ENCODE measurements at places on chromosomes 3 and 15. TPM values are rescaled to one million over a fixed set of nuclear protein-coding genes. Genes with fewer than 3 reads are reported as not detected.

DNA sequence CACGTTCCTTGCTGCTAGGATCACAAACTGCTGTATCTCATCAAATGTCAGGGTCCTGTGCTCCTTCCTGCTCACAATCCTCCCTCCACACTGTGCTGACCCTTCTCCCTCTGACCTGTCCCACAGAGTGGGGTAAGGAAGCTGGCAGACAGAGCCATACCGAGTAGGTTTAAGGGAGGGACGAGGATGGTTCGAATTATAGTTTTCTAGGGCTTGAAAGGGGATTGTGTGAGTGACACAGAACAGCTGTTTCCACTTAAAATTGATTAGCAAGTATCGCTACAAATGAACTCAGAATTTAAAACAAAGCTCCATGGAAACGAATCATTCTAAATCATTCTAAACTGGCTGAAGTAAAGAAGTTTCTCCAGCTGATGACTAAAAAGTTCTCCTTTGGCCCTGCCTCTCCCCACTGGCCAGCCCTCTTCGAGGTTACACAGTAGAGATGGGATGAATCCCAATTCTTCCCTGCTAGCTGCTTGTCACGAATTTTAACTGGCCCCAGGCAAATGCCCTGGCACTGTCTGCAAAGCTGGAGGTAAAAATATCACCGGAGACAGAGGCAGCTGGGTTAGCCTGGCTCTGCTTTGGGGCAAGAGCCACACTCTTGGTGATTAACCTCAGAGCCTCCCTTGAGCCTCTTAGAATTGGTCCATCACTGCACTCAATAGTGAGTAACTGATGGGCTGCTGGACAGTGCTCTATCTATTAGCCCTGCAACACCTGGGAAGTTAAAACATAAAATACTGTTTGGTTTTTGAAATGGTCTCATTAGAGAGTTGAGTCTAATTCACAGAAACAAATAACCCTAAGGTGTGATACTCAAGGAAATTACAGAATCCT is 194.9 kb downstream of the CHST2 start:
- no peak overlapping the region for H3K27ac ChIP-seq
- no peaks in the 10 kb centered on the region for H3K4me1 ChIP-seq
- H3K4me3 ChIP-seq = no peak overlapping the region
- no peaks in the 10 kb centered on the region for H3K36me3 ChIP-seq
- no peak for DNase-seq
- no peaks in the 10 kb centered on the region for H3K27me3 ChIP-seq

GRCh38 chr3:108125550-108126071 is 34.8 kb upstream of the CD47 start:
- H3K27ac ChIP-seq = peak overlapping the region; percentile 100
- peaks cover 46% of the 10 kb centered on the region for H3K36me3 ChIP-seq
- H3K27me3 ChIP-seq = no peaks in the 10 kb centered on the region

DNA sequence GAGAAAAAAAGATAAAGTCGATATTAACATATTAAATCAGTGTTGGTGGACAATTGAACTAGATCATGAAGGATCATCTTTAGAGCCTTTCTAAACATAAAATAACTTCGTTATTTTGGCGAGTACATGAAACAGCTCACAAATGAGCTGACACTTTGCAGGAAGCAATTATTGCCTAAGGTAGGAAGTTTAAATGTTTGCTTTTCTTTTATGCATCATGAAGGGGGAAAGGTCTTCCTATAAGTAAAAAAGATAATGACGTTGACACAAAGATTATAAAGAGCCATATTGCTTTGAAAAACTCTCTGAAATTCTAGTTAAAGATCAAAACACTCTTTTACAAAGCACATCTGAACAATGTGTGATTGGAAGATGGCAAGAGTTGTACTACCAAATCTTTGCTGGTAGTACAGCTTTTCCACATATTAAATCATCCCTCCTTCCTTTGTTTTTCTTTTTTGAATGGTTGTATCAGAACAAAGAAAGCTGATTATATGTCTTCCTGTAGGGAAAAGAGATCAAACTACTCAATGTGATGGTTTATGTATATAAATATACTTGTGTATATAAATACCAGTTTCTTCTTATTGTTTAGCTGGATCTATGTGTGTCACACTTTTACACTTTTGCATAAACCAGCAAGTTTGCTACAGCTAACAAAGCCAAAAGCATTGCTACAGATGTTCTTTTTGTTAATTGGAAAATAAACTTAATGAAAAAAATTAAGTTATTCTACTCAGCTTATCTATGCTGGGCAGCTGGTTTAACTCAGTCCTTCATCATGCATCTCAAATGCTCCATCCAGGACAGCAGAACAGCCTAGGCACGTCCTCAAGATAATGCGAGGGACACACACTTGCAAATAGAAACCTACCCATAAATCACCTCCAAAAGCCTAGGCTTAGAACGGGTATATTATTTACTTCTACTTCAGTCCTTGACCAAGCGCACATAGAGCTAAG is 850.8 kb upstream of the ROBO1 start:
- no peak for DNase-seq
- H3K4me1 ChIP-seq = no peaks in the 10 kb centered on the region
- no peak overlapping the region for H3K4me3 ChIP-seq
- no peaks in the 10 kb centered on the region for H3K36me3 ChIP-seq

DNA sequence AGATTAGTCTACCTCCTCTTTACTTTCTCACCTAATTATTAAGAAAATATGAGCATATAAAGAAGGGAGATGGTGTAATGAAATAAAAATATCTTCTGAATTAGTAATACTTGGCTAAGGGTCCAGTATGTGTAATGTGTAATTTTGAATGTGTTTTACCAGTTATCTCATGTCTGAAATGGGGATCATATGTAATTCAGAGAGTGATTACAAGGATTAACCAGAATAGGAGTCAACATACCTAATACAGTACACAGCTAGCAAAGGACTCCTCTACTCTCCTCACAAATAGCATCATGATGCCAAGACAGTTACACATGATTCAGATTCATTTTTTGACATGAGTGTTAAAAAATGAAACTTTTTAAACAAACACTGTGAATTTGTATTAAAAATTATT is 570.4 kb downstream of the SI start:
- H3K27ac ChIP-seq = no peak overlapping the region
- no peaks in the 10 kb centered on the region for H3K36me3 ChIP-seq
- no peak for DNase-seq
- H3K4me1 ChIP-seq = no peaks in the 10 kb centered on the region
- no peak overlapping the region for H3K4me3 ChIP-seq
- no peaks in the 10 kb centered on the region for H3K27me3 ChIP-seq

- no peak overlapping the region for H3K27ac ChIP-seq
- H3K27me3 ChIP-seq = no peaks in the 10 kb centered on the region
- H3K36me3 ChIP-seq = no peaks in the 10 kb centered on the region
- no peak overlapping the region for H3K4me3 ChIP-seq
- DNase-seq = no peak
Measured at GRCh38 chr3:153008226-153008625, 153.8 kb upstream of the RAP2B start.

GRCh38 chr3:58411851-58412830 is 21.5 kb downstream of the PDHB start:
- DNase-seq = no peak
- no peaks in the 10 kb centered on the region for H3K4me1 ChIP-seq
- H3K36me3 ChIP-seq = peaks cover 17% of the 10 kb centered on the region
- H3K27ac ChIP-seq = no peak overlapping the region
- no peaks in the 10 kb centered on the region for H3K27me3 ChIP-seq
- no peak overlapping the region for H3K4me3 ChIP-seq

- no peak overlapping the region for H3K4me3 ChIP-seq
- H3K4me1 ChIP-seq = no peaks in the 10 kb centered on the region
- H3K36me3 ChIP-seq = no peaks in the 10 kb centered on the region
- DNase-seq = no peak
- H3K27me3 ChIP-seq = no peaks in the 10 kb centered on the region
- H3K27ac ChIP-seq = no peak overlapping the region
Measured at GRCh38 chr3:83882701-83883100, 1076.1 kb upstream of the CADM2 start.

DNA sequence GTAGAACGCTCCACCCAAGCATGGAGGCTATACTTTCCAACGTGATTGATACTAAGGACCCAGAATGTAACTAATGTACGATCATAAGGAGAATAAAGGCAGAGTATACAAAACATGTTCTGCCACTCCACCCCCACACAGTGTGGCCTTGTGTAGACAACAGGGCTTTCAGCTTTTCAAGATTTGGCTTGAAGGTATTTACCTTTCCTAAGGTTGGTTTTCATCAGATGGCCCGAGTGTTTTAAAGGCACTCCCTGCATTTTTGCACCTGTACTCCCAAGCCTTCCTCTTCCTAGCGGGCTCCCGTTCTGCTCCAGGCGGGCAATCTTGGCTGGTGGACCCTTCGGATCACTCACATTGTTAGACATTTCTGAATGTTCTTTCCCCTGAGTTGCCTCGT is 4.6 kb downstream of the SATB1 start:
- peaks cover 76% of the 10 kb centered on the region for H3K4me1 ChIP-seq
- H3K36me3 ChIP-seq = peaks cover 87% of the 10 kb centered on the region
- H3K27ac ChIP-seq = peak overlapping the region; percentile 79
- H3K27me3 ChIP-seq = no peaks in the 10 kb centered on the region
- H3K4me3 ChIP-seq = peak overlapping the region; percentile 64

DNA sequence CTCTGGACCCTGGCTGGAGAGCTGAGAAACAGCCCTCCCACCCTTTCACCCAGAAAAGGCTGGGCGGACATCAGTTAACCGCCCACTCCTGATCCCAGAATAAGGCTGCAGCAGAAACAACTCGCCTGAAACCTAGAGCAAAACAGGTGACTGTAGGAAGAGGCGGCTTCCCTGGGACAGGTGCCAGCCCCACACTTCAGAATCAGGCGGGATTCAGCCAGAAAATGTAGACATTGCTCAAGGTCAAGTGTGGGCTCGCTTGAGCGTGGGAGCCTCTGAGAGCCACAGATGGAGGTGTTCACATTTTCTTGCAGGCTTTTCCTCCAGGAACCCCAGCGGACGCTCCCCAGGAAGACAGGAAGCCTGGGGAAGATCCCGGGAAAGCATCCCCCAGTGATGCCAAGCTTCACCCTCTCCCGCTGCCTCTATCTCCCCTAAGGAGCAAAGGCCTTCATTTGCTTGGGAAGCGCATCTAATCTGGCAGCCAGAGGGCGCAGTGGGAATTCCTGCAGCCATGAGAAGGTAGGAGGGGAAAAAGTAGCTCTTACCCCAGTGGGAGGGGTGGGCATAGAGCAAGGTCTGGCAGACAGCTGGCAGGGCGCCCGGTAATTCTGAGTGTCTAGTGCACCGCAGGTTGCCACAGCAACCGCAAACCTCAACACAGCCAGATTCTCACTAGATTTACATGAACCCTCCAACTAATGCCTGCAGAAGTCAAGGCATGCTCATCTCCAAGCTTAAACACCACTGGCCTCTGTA is 77.7 kb downstream of the OCA2 start:
- DNase-seq = peak; percentile 27
- H3K4me1 ChIP-seq = no peaks in the 10 kb centered on the region
- no peak overlapping the region for H3K27ac ChIP-seq
- no peak overlapping the region for H3K4me3 ChIP-seq

DNA sequence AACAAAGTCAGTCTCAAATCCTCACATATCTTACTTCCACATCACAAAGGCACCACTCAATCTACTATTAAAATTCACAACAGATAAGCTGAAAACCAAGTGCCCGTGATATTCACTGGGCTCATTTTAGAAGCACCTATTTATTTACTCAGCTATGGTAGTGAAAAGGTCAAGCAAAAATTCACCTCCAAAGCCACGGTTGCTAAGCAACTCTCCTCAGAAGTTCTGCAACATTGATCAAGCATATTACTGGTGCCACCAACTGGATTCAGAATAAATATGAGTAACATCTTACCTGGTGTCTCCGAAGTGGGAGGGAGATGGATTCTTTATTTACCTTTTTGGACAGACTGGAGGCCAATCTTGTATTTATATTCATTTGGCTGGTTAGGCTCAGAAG is 714.8 kb downstream of the FHIT start:
- H3K4me1 ChIP-seq = no peaks in the 10 kb centered on the region
- H3K27ac ChIP-seq = no peak overlapping the region
- no peaks in the 10 kb centered on the region for H3K36me3 ChIP-seq
- H3K4me3 ChIP-seq = no peak overlapping the region
- no peak for DNase-seq

GRCh38 chr15:54839379-54839778 is 357.4 kb downstream of the RSL24D1 start:
- H3K4me1 ChIP-seq = no peaks in the 10 kb centered on the region
- H3K27me3 ChIP-seq = peaks cover 4% of the 10 kb centered on the region
- no peak for DNase-seq
- no peak overlapping the region for H3K4me3 ChIP-seq
- H3K36me3 ChIP-seq = no peaks in the 10 kb centered on the region

- H3K4me3 ChIP-seq = peak overlapping the region; percentile 67
- no peak for DNase-seq
- H3K4me1 ChIP-seq = peaks cover 20% of the 10 kb centered on the region
- H3K36me3 ChIP-seq = no peaks in the 10 kb centered on the region
- H3K27me3 ChIP-seq = peaks cover 6% of the 10 kb centered on the region
Measured at GRCh38 chr3:99875581-99875928, 57.9 kb downstream of the CMSS1 start.

GRCh38 chr3:104536715-104537114 is 830.0 kb upstream of the ALCAM start:
- H3K36me3 ChIP-seq = no peaks in the 10 kb centered on the region
- H3K4me1 ChIP-seq = no peaks in the 10 kb centered on the region
- DNase-seq = no peak
- H3K4me3 ChIP-seq = no peak overlapping the region

The CHL1 gene
- total RNA-seq = not detected

The SLC22A13 gene
- total RNA-seq = 0.31 TPM

The THAP10 gene
- not detected for total RNA-seq

The P2RY13 gene
- not detected for total RNA-seq

The SAXO2 gene
- 1.1 TPM for total RNA-seq

The ARGFX gene
- not detected for total RNA-seq

The IFT122 gene
- total RNA-seq = 20.4 TPM

Measured in activated CD8-positive, alpha-beta T cell treated with anti-CD3 and anti-CD28 coated beads for 36 hours (primary cell).